ENCODE measurements at places on chromosomes 3 and 15.

- DNase-seq = no peak
These were observed 391.4 kb upstream of the FRG2C start for GRCh38 chr3:75272691-75273090.

DNA sequence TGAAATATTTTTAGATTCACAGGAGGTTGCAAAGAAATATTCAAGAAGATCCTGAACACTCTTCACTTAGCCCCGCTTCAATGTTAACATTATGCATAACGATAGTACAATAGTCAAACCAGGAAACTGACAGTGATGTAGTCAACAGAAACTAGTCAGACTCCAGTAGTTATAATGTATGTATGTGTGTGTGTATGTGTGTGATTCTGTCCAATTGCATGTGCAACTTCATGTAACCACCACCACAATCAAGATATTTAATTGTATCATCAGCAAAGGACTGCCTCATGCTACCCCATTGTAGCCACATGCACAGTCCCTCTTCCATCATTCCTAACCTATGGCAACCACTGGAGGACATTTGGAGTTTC, 77.9 kb downstream of the APBA2 start:
- DNase-seq = no peak

DNA sequence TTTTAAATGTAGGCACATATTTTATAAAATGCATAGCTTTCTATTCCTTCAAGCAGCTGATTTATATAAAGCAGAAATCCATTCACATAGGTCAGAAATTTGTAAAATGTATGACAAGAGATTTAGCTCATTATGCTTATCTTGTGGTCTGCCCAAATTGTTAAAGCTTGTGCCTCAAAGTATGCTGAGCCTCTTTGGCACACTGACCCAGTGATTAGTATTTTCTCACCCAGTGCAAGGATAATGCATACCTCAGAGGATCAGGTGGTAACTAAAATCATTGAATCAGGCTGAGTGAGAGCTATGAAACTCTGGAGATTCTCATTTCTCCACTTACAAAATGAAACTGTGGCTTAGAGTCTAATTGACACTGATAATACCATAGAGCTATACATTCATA, 533.3 kb downstream of the FGF12 start:
- no peak for DNase-seq

DNA sequence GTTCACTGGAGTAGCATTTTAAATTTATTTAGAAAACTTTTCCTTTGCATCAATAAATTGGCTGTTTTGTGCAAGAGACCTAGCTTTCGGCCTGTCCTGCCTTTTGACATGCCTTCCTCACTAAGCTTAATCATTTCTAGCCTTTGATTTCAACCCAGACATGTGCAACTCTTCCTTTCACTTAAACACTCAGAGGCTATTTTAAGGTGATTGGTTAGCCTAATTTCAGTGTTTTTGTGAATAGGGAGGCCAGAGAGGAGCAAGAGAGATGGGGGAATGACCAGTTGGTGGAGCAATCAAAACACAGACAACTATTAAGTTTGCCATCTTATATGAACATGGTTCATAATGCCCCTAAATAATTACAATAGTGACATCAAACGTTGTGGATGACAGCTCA, 333.4 kb downstream of the SLC9A9 start:
- DNase-seq = no peak

DNA sequence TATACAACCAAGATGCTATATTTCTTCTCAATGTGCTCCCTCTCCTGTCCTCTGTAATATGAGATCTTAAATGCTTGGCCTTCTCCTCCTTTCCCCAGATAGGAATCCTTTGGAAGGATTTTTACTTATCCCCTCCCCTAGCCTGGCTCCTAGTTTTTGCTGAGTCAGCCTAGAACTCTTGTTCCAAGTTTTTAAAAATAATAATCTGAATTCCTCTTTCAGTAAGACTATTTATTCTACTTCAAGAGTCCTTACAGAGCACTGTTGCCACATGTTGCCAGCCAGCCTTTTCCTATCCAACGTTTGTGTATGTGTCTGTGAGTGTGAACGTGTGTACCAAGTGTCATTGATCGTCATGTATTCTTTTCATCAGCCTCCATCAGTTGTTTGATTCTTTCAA, 11.0 kb upstream of the KCNMB2 start:
- no peak for DNase-seq

DNA sequence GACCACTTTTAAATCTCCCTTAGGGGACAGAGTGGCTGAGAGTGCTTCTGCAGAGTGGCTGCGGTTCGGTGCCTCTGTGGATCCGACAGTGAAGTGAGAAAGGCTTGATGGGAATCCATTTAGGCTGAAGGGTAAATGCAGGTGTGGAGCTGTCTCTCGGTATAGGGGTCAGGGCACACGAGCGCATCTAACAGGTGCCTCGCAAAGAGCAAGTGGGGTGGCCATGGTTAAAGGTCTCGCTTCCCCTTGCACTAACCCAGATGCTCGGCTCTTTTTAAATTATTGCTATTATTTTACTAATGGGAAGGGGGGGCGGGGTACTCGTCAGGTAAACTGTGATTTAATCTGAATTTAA, 598 bp upstream of the GJD2 start:
- DNase-seq = no peak

DNA sequence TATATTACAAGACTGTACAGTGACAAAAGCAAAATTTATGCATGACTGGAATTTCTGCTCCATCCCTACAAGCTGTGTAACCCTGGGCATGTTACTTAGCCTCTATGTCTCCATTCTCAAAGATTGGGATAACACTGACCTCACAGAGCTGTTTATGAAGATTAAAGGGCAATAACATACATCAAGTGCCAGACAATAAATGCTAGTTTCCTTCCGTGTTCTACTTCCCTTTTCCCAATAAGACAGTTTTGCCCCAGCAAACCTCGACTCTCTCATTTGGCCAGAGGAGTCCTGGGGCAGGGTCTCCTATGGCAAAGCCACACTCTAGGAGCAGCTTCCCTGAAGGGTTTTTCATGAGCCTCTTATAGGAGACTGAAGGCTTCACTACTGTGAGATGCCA, 7.5 kb downstream of the HEXA start:
- no peak for DNase-seq

DNA sequence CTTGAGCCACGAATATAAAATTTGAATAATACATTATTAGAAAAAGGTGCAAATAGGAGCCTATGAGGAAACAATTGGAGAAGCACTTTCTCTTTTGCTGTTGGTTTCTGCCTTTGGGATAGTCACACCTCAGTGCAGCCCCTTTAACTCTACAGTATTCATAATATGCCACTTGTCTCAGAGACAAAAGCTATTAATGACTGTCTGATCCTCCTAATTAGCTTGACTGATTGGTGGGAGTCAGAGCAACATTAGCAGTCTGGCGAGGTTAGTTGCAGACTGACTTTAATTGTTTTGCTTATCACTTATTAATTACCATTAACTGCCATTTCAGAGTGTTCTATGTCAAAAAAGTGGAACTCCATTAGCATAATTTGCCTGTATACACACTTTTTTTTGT, 225.0 kb upstream of the ARHGEF26 start:
- no peak for DNase-seq

DNA sequence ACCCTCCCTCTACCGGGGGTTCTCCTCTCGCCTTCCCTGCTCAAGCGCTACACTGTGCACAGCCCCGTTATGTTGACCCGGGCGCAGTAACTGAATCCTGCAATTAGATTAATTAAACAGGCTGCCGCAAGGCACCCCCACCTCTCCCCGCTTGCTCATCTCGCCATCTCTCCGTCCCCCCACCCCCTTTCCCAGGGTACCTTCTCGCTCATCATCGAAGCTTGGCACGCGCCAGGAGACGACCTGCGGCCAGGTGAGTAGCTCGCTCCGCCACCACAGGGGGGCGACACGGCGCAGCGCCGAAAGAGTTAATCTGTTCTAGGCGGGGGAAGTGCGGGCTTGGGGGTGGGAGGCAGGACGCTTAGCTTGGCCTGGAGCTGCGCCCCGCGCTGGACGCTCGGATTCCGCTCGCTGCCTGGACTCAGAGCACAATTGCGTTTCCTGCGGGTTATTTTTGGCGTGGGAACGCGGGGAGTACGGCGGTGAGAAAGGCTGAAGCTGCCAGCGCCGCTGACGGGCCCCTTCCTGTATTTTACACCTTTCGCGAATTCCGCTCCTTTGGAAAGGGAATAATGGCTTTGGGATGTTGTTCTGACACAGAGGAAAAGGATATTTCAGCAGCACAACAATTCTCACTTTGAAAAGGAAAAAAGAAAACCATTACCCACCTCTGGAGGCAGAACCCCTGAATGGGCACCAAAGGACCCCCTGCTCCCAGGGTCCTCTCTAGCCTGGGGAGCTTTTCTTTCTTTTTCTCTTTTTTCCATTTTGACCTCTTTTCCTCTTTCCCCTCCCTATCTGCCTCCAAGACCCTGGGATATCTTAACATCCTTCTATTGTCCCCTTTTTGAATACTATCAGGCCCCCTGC, 1.5 kb downstream of the DLL4 start:
- DNase-seq = peak; percentile 50

DNA sequence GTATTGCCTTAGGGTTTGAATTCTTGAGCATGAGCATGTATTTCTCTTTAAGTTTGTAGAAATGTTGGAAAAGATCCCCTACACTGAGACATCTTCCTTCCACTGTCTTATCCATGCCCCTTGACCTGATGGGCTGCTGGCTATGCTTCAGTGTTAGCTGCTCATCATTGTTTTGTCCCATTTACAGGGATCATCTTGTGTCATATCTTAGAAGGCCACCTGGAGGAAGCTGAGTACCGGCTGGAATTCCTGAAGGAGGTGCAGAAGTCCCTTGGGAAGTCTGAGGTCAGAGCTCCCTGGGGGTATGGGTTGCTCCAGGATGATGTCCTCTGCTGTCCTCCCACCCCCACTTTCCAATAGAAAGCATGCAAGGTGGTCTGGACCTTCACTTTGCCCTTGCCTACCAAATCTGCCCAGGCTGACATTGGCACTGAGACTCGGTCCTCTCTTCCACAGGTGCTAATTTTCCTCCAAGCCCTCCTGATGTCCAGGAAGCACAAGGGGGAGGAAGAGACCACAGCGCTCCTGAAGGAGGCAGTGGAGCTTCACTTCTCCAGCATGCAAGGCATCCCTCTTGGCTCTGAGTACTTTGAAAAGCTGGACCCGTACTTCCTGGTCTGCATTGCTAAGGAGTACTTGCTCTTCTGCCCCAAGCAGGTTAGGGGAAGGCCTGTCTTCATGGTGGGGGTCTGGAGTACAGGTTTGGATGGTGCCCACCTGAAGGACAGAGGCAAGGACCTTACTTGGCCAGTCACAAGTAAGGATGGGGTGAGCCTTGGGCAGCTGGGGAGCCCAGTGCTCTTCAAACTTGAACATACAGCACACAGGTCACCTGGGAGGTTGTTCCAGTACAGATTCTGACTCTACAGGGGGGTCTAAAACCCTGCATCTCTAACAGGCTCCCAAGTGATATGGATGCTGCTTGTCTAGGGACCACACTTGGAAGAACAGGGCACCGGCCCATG, 17.7 kb downstream of the TTC21A start:
- DNase-seq = no peak

- DNase-seq = no peak
These were observed 448 bp downstream of the SHISA5 start for GRCh38 chr3:48503401-48504050.

- DNase-seq = no peak
These were observed 515.6 kb upstream of the SGO1 start for GRCh38 chr3:20701641-20702040.

- DNase-seq = no peak
These were observed 43.2 kb downstream of the MAP2K5 start for GRCh38 chr15:67585681-67586080.

DNA sequence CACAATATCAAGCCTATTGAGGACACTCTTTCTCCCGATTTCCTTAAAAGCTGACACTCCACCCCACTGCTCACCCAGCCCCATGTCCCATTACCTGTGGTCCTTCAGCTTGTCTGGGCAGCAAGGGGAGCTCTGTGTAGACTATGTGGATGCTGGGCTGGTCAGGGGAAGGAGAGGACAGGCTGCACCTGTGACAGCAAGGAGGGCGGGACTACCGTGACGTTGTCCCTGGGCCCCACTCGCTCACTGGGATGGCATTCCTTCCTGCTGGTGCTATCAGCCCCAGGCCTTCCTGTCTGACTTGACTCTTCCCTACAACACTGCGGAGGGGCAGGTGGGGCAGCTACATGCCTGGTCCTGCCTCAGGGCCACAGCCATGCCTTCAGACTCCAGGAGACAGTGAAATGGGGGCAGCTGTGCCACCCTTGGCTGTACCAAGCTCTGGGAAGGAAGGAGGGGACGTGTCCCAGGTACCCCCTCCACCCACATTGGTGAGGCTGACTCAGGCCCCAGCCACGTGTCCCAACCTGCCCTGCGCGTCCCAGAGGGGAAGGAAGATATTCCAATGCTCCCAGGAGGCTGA, at the start of gene TMEM40:
TMEM40 (minus strand) TSS at position 163 of the 583 bp plus-strand sequence. CDS start 9,427 bp downstream, outside the sequence.
- DNase-seq = no peak

GRCh38 chr3:29335438-29335837, 54.6 kb downstream of the RBMS3 start:
- DNase-seq = no peak

GRCh38 chr3:172410702-172411477, 37.4 kb downstream of the GHSR start:
- DNase-seq = no peak

GRCh38 chr3:151721294-151721693, 12.4 kb upstream of the AADACL2 start:
- no peak for DNase-seq

DNA sequence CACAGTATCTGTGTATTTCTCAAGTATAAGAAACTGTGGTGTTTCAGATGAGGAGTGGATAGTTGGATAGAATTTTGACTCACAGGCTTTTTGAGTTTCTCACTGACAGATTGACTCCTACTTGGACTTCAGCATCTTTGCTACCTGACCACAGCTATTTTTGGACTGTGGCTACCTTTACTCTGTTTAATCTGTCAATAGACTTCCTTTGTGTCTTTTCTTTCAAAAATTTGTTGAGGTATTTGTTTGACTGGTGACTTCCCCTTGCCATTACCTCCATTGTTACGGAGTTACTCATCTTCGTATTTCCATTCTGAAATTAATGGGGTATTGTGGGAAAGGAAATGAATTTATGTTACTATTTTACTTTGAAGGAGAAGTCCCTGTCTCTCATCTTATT, 123.8 kb downstream of the AGBL1 start:
- no peak for DNase-seq

- no peak for DNase-seq
These were observed 4.8 kb downstream of the GPR171 start for GRCh38 chr3:151197981-151198767.
